ENCODE measurements at places on chromosomes 5 and 9. TPM values are rescaled to one million over a fixed set of nuclear protein-coding genes. Genes with fewer than 3 reads are reported as not detected.

SLC26A2 gene
- total RNA-seq: 2.4 TPM

TAL2 gene
- not detected for total RNA-seq

LHX3 gene
- not detected for total RNA-seq

TIMD4 gene
- 38.8 TPM for total RNA-seq

SLC25A48 gene
- total RNA-seq: 1.1 TPM

ARHGAP26 gene
- total RNA-seq: 4.4 TPM

OLFM1 gene
- total RNA-seq: 5.2 TPM

CDC20B gene
- total RNA-seq: not detected

UBAP1 gene
- 23.4 TPM for total RNA-seq

VDAC1 gene
- total RNA-seq: 132 TPM

CCDC152 gene
- 0.08 TPM for total RNA-seq

KIF4B gene
- total RNA-seq: 0.05 TPM

PPP1R26 gene
- total RNA-seq: 4.6 TPM

FOXI1 gene
- not detected for total RNA-seq

SLCO4C1 gene
- total RNA-seq: 29.4 TPM

TCERG1 gene
- total RNA-seq: 20.9 TPM

INSYN2B gene
- 0.33 TPM for total RNA-seq

PLEKHG4B gene
- not detected for total RNA-seq

PCDHGA7 gene
- total RNA-seq: 0.67 TPM

CCDC171 gene
- total RNA-seq: 0.67 TPM

NIPAL4 gene
- total RNA-seq: not detected

PPP6C gene
- total RNA-seq: 14.8 TPM

OTULINL gene
- 4.1 TPM for total RNA-seq

PAEP gene
- total RNA-seq: not detected

BSPRY gene
- total RNA-seq: 0.50 TPM

INSL4 gene
- not detected for total RNA-seq

CTNNA1 gene
- 150 TPM for total RNA-seq

HMHB1 gene
- total RNA-seq: not detected

TNIP1 gene
- total RNA-seq: 50.9 TPM

FGFR4 gene
- total RNA-seq: 72.6 TPM

HMCN2 gene
- 1.8 TPM for total RNA-seq

LECT2 gene
- total RNA-seq: 93.8 TPM

ZFP2 gene
- total RNA-seq: 0.56 TPM

SPINK4 gene
- total RNA-seq: 0.70 TPM

LAMC3 gene
- total RNA-seq: 5.9 TPM

FAM153A gene
- total RNA-seq: 3.9 TPM

ZFP62 gene
- 7.9 TPM for total RNA-seq

FER gene
- total RNA-seq: 4.8 TPM

CATSPER3 gene
- total RNA-seq: 0.28 TPM

ANKDD1B gene
- total RNA-seq: 0.93 TPM
